ENCODE measurements at places on chromosomes 4 and X.

DNA sequence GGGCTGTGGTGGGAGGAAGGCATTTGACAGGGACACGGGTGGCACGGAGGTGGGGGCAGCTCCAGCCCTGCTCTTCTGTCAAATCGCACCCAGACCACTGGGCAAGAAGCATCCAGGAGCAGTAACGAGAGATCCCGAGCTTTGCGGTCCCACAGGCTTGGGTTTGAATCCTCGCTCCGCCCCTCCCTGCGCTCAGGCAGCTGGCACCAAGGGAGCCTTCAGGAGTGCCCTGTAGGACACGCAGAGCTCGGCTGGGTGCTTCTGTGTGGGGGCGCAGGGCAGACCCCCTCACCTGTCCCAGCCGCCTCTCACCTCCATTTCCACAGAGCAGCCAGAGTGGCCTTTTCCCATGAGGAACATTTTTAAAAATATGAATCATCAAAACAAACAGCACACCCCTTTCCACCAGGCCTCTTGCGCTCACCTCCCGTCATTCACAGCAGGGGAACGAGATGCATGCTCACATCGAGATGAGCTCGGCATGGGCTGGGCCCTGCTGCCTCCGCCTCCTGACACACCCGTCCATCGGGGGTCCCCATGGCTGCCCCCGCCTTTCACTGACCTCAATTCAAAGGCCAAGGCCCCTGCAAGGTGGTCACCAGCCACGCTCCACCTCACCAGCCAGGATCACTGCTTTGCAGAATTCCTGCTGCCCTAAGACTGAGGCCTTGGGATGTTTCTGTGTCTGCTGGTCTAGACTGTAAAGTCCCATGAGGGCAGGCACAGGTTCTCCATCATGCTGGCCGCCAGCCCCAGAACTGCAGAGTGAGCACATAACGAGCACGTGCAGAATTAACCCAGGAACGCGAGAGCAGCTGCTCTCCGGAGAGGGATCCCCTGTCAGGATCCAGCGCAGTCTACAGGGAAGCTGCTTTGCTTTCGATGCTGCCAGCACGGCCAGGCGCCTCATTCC is 52.7 kb downstream of the ACOX3 start:
- DNase-seq = no peak

DNA sequence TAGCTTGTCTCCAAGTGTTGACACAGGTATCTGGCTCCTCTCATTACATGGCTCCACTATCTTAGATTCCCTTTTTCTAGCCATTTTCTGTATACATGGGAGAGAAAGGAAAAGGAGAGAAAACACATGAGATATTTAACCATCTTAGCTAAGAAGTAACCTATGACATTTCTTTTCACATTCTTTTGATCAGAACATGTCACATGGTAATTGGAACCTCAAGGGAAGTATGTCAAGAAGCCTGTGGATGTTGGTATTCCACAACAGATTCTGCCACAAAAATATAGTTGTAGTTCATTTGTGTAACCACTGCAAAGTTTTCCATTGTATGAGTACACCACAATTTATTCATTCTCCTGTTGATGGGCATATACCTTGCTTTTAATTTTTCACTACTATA is 18.7 kb upstream of the GABRB1 start:
- no peak for DNase-seq

- DNase-seq = no peak
These were observed 92.6 kb downstream of the IQCM start for GRCh38 chr4:149723065-149723464.

GRCh38 chrX:12115377-12115776 is 22.9 kb upstream of the FRMPD4 start:
- no peak for DNase-seq

DNA sequence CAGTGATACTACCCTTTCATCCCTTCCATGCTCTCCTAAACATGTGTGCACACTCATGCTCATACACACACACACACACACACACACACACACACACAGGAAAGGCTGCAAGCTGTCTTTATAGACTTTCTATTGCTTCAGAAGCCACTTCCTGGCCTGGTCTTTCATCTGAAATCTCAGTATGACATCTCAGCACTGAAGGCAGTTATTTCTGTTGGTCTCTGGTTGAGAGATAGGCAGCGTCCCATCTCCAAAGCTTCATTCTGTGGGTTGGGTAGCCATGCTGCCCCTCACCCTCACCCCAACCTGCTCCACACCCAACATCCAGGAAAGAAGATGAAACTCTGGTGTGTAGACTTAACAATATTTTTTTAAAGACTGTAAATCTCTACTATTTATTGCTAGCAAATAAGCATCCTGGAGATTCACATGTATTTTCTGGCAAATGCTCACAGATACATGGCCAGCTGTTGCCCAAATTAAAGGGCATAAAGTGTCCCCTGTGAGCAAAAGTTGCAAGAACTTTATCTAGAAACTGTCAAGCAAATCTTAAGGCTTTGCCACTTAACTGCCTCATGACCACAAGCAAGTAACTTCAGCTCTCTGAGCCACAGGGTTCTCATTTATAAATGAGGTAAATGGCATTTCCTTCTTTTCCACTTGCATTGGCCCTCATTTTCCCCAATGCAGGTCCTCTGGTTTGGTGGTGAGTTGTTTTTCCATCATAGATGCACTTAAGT is 189.8 kb upstream of the AFF2 start:
- peak; percentile 14 for DNase-seq

GRCh38 chr4:185218312-185218711 is 8.9 kb downstream of the SNX25 start:
- no peak for DNase-seq

- DNase-seq = no peak
These were observed 1284.0 kb downstream of the RAPGEF2 start for GRCh38 chr4:160386846-160387245.

DNA sequence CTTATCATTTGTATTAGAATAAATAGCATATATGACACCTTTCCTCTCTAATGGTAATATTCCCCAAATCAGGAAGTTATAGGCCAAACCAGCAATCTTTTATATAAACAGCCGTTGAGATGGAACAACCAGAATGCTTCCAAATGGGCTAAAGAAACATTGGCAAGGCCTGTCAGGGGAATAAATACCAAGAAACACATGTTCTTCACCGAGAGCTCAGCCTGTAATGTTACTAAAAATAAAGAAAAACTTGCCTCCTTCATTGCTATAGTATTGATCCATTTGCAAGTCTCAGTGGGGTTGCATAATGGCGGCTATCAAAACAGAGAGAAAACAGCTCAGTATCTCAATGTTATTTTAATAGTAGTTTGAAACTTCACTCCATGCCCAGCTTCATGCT is 104.9 kb downstream of the FAM13A start:
- DNase-seq = no peak

GRCh38 chrX:14504960-14505538 is 24.3 kb upstream of the GLRA2 start:
- DNase-seq = no peak

- no peak for DNase-seq
These were observed 1.1 kb upstream of the AP1S2 start for GRCh38 chrX:15855568-15856221.

GRCh38 chr4:141657550-141658250 is 21.3 kb downstream of the IL15 start:
- no peak for DNase-seq

- no peak for DNase-seq
These were observed 662 bp downstream of the APBB2 start for GRCh38 chr4:41213625-41214135.

DNA sequence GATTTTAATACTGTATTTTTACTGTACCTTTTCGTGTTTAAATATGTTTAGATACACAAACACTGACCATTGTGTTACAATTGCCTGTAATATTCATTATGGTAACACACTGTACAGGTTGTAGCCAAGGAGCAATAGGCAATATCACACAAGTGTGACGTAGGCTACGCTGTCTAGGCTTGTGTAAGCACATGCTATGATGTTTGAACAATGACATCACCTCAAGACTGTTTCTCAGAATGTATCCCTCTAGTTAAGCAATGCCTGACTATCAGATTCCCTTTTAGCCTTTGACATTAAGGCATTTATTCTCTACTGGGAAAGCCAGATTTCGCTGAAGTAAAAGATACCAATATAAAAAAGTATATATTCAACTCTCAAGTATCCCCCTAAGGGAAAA is 66.2 kb downstream of the VCX3A start:
- DNase-seq = no peak

DNA sequence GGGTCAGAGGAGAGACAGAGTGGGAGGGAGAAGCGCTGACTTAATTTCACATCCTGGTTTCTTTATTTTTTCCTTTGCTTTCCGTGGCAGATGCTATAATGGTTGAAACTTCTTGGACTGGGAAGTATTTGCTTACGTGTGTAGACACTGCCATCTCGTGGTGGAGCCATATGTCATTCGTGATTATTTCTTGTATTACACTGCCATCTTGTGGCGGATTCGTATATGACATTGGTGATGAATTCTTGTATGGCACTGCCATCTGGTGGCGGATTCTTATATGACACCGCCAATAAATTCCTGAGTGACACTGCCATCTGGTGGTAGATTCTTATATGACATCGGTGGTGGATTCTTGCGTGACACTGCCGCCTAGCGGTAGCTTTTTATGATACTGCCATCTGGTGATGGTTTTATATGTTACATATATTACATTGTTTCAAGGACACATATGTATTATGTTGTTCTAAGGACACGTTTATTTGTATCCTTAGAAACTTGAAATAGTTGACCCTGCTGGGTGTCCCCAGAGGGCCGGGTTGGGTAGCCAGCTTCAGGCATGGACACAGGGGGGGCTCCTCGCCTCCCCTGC is 37.3 kb upstream of the CLCN4 start:
- peak; percentile 57 for DNase-seq

DNA sequence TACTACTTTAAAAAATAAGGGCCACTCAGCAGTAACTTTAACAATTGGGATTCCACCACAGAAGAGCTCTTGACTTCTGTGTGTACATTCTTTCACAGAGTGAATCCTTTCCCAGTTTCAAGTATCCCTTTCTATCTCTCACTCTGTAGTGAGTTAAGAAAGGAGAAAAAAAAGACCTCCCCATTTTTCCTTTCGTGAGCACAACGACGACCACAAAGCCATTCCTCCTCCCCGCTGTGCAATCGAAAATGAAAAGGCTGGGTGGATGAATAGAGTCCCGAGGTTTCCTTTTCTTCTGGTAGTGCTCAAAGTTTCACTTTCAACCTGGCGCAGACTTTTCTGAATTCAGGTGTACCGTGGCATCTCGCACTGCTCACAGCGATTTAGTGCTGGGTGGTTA is 58.0 kb downstream of the TAB3 start:
- peak; percentile 31 for DNase-seq

DNA sequence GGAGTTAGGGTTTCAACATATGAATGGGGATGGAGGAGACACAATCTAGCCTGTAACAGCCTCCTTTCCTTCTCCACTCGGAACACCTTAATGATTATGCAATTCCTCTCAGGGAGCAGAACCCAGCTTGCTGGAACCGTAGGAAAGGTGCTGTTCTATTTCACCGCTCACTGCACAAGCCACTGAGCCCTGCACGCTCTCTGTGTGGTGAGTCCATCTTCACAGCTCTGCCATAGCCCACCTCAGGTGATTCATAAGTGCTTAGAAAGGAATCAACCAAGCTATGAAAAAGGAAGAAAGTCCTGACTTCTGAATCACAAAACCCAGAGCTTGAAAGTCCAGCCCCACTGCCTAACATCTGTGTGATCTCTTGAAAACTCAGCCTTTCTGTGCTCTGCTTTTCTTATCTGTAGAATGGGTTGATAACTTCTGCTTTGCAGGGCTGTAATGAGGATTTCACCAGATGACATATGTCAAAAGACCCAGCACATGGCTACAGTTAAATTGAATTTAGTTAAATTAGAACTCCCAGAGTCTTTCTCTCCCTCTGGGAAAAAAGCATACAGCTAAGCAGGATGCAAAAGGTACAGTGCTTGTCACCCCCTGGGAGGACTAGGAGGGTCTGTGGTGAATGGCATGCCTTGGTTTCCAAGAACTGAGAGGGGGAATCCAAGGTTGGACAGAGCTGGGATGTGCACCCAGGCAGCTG is 91.6 kb downstream of the WFS1 start:
- no peak for DNase-seq

- no peak for DNase-seq
These were observed 145.0 kb downstream of the HDX start for GRCh38 chrX:84357296-84357695.

DNA sequence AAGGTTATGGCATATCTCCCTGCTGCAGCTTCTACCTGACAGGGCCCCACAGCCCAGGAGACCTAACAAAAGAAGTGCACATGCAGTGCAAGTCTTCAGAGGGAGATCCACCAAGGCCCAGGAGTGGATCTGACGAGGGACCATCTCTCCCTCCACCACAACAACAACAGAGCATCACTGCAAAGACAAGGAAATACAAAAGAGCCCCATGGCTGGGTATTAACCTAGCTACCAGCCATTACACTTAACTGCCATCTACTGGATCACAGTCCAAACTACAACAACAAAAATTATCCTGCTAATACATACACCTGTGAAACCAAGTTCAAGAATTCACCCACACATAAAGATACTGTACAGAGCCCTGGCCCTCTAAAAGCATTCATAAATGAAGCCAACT is 280.2 kb upstream of the SLC7A11 start:
- DNase-seq = no peak

DNA sequence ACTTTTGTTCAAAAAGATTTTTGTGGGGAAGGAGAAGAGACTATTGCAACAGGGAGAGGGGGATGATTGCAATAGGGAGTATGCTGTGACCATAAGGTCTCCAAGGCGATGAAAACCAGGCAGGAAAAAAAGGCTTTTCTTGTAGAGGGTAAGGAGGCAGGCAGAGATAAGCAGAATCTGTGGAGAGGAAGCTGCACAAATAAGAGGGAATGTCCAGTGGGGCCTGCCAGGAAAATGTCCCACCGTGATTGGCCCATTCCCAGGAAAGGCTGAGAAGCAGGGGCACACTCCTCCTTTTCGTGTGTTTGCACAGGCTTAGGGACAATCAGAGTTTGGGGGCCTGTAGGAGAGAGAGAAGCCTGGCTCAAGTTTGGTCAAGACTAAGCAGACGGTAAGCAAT is 29.1 kb downstream of the SPACA5 start:
- DNase-seq = no peak

DNA sequence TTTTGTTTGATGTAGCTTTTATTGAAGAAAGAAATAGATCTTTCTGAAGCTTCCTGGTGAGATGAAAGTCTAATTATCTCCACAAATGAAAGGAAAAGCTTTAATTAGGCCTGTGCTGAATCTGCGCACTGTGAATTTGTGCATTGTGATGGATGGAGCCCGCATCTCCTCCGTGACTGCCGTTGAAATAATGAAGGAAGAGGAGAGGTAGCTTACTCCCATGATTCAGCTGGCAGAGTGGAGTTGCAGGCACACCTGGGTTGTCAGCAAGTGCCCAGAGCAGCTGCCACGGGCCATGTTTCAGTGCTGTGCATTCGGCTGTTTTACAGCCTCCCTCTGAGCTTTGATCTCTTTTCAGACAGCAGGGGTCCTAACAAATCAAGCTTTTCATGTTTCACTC is 735.3 kb upstream of the TENM3 start:
- DNase-seq = no peak

GRCh38 chrX:107716118-107716684 is 59.4 kb downstream of the TSC22D3 start:
- DNase-seq = no peak

GRCh38 chr4:41880022-41880837 is 55.0 kb upstream of the TMEM33 start:
- no peak for DNase-seq
